ENCODE measurements at places on chromosomes 11 and 22.
A peak's percentile ranks its signal among the peaks of the same experiment; 100 is the strongest.

GRCh38 chr11:92511522-92512203 lies 287.0 kb downstream of the FAT3 start:
- no peak for DNase-seq

DNA sequence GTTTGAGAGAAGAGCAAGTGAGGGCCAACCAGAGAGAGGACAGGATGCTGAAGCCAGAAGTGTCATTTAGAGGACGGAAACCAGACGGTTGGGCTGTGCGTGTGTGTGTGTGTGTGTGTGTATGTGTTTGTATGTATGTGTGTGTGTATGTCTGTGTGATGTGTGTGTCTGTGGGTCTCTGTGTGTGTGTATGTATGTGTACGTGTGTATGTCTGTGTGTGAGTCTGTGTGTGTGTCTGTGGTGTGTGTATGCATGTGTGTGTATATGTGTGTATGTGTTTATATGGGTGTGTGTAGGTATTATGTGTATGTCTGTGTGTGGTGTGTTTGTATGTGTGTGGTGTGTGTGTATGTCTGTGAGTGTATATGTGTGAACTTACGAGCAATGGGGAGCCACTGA lies 77.7 kb upstream of the EIF3D start:
- no peak for DNase-seq

DNA sequence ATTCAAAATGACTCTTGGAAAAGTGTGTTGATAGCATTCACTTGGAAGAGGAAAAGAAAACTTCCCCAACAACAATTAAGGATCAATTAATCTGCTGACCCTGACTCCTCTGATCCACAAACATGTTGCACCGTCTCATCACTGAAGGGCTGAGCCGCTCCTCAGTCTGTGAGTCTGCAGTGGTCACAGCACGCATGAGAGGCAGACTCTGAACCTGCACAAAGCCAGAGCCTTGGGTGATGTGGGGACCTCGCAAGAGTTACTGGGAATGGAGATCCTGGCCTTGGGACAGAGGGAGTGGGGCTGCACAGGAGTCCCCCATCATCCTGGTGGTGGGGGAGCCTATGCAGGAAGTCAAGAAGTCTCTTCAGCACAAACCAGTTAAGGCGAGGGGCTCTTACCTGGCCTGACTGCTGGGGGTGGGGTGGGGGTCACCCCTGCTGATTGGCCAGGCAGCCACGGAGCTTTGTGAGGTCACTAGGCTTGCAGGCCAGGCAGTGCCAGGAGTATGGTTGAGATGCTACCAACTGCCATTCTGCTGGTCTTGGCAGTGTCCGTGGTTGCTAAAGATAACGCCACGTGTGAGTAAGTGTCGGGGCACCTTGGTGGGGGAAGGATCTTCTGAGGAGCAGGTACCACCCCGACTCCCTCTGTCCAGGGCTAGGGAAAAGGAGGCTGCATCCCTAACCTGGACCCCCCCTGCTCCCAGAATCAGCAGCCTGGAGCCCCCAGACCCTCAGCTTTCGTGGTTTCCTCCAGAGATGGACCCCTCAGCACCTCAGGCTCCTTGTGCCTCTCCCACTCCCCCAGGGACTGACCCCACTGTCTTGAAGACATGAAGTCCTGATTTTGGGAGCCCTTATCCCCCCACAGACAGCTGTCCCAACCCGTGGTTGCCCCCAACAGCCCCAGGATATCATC lies at the start of gene ACR:
Gene ACR (plus strand): TSS at position 477 of the 921 bp plus-strand sequence. CDS start 32 bp downstream, at position 509.
- DNase-seq = no peak

DNA sequence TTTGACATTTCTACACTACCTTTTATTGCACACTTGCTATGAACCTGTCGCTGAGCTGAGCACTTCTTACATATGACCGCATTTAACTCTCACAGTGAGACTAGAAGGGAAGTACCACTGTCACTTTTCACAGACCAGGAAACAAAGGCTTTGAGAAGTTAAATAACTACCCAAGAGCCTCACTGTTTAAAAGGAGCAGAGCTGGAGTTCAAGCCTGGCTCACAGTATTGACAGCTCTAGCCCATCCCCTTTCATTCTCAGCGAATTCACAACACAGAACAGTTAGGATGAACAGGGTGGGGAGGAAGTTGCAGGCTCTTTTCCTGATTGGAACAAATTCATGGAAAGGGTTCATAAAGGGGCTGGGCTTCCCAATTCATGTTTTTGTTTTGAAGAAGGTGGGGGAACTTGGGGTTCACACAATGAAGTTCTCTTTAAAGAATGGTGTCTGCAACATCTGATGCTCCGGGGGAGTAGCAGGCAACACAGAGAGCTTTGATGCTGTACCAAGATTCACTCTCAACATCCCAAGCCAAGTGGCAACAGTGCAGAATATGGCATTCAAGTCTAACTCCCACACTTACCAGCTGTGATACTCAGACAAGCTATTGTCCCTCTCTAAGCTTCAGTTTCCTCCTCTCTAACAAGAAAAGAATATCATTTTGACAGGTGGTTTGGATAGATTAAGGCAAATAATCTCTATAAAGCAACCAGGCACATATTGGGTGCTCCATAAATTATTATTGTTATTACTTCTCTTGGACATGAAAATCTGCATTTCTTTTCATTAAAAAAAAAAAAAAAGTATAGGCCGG lies 17.2 kb downstream of the SCGB1A1 start:
- DNase-seq = no peak

DNA sequence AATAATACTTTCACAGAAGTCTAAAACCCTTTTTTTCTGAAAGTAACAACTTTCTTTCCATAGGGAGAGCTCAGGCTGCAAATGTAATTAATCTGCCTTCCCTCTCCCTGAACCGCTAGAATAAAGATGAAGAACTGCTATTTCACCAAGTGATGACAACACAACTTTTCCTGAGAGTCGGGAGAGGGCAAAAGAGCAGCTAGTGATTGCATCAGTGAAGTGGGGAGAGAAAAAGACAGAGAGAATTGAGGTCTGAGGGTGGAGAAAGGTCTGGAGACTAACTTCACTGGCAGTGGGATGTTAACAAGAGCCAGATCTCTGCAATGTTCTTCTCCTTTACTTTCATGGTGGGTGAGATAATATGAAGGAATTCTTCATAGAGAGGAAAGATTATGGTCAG lies 10.9 kb upstream of the MPEG1 start:
- no peak for DNase-seq

DNA sequence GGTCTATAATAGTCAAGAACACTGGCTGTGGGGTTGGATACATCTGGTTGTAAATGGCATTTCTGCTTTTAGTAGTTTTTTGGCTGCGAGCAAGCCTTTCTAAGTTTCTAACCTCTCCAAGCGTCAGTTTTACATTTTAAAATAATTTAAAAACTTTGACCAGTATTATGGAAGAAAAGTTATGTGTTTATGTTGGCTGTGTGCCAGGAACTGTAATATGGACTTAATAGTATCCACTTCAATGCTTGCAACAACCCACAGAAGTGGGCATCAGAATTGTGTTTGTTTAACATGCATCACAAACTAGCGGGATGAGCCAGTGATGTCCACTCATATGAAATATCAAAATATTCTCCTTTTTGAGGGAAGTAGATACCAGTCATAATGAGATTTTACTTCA lies 844.2 kb downstream of the JRKL start:
- no peak for DNase-seq

- no peak for DNase-seq
Measured at GRCh38 chr22:37101311-37102066, 8.0 kb downstream of the TMPRSS6 start.

GRCh38 chr11:18384157-18384641 lies 10.2 kb upstream of the LDHA start:
- peak; percentile 65 for DNase-seq
